ENCODE measurements at places on chromosomes 7 and 10.

- no peak for DNase-seq
These were observed 41.4 kb upstream of the CD36 start for GRCh38 chr7:80596933-80597517.

DNA sequence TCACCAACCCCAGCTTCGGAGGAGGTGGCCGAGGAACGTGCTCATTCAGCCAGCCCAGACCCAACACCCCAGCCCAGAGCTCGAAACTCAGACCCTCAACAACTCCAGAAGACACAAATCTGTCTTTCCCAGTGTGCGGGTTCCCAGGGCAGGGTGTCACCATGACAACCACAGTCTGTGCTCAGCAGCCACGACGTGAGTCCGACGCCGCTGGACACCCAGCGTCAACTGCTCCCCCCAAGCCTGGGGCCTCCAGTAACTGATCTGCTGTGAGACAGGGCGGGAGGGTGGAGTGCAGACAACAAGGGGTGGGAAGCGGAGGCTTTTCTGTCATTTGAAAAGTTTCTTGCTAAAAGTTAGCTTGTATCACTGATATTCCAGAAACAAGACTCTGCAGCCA, 167.2 kb downstream of the MAD1L1 start:
- DNase-seq: no peak

GRCh38 chr7:91396-92175, 100.8 kb upstream of the FAM20C start:
- no peak for DNase-seq

GRCh38 chr7:131285556-131285955, 42.1 kb upstream of the MKLN1 start:
- DNase-seq: no peak

DNA sequence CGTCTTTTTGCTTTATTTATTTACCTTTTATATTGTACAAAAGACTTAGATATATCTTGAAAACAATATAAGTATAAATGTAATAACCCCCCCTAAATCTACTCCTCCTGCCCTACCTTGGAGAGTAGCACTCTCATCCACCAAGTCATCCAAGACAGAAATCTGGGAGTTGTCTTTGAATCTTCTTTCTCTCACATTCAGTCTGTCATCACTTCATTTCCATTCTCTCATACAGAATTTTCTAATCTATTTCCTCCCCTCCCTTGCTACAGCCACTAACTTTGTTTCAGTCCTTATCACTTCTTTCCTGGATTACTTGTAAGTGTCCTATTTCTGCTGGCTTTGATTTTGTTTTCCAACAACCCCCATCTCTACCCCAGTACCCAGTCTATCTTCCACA, 170.6 kb downstream of the SEMA3D start:
- DNase-seq: no peak

DNA sequence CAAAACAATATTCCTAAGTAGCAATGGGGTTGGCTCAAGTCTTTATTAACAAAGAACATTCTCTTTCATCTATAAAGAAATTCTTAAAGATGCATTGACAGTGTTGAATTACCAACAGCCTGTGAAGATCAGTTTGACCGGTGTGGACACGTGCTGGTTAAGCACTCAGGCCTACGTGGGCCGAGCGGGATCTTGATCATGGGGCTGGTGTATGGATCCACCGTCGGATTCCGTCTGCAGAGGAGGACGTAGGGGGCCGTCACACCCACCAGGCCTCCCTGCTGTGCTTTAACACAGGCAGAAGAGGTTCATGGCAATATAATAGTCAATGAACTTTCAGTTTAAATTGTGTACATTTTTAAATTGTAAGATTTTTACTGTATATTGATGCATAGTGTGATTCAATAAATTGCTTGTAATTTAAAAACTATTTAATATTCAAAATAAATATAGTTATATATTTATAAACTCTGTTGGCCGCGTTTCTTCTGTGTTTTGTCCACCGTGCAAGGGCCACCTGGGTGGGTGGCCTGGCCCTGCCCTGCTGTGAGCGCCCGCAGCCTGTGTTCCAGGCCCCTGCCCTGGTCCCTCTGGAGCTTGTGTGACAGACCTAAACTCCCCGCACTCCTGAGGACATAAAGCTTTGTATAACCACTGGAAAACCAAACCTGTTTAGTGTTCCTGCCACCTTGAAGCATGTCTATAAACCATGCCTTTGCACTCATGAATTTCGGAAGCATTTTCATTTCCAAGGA, 1.9 kb upstream of the BHLHA15 start:
- no peak for DNase-seq

DNA sequence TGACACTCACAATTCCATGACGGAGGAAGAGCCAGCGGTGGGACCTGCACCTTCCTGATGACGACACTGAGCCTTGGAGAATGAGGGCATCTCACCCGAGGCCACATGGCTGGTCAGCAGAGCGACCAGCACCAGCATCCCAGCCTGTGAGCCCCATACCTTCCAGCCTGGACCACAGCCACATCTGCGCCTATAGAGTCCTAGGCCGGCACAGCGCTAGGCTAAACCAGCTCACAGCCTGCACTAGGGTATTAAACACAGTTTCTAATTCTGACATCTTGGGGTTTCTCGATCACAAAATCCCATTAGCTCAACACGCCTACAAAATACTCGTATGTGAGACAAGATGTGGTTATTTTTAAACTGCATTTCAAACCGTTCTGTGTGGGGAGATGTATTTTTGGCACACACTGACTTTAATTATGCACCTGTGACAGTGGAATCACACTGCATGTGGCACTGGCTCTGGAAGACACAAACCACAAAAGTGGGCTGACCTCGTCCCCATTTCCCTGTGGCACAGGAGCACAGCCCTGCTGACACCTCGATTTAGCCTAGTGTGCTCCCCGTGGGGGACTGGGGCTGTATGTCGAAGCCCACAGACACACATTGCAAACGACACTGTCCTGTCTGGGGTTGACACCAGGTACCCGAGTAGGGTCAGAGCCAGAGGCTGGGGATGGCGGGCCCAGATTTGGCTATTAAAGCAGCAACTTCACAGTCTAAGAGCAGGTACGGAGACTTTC, 32.5 kb downstream of the CPXM2 start:
- DNase-seq: no peak

GRCh38 chr7:20197837-20198236, 19.3 kb downstream of the MACC1 start:
- no peak for DNase-seq

GRCh38 chr7:30091491-30091912, 43.3 kb upstream of the MTURN start:
- DNase-seq: no peak

Data from CD4-positive, alpha-beta T cell treated with Interleukin-15 for 1 hour (primary cell).